Occipital lobe (tissue), 3 donors: ENCODE measurements at places on chromosomes 4 and X.

GRCh38 chrX:130631011-130631410, 229.2 kb downstream of the RBMX2 start:
- DNase-seq: no peak

DNA sequence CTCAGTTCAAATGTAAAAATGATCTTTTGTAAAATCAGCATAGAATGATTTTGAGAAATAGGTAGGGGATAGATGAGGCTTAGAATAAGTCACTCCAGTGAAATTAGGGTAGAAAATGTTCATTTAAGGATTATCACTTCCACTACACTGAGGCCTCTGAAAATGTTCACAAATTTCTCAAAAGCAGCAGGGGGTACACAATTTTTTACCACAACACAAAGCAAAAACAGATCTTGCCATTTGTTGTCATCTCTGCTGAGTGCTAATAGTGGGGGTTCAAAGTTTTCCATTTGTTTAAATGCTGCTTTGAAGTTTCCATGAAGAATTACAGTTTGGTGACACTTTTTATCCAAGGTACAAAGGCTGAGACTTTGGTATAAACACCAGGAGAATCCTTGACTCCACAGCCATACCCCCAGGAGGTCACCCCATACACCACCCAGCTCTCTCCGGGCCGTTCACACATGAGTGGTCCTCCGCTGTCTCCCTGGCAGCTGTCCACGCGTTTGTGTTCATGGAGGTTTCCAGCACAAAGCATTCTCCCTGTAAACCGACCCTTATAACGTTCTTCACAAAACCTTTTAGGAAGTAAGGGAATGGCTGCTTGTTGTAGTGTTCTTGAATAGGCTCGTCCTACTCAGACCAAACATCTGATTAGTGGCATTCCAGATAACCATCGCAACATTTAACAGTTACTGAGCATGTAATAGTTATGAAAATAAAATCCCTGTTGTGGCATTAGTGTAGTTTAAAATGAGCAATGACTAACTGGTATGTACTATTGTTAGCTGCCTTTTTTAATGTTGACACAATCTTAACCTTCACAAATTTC, 71.0 kb downstream of the PRSS12 start:
- no peak for DNase-seq

DNA sequence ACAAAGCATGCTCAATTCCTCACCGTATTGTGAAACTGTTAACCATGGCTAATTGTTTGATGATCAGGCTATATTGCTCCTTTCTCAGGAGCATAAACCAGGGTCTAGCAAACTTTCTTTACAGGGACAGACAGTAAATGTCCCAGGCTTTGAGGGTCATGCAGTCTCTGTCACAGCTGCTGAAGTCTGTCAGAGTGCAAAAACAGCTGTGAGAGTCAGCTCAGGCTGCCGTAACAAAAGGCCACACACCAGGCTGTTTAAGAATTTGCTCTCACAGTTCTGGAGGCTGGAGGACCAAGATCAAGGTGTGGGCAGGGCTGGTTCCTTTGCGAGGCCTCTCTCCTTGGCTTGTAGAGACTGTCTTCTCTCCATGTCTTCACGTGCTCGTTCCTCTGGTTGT, 75.6 kb downstream of the GPR143 start:
- no peak for DNase-seq

- DNase-seq: peak; percentile 26
Observed at GRCh38 chrX:74535408-74536151, 78.8 kb downstream of the RLIM start.

- no peak for DNase-seq
Observed at GRCh38 chrX:48278958-48279357, 23.8 kb downstream of the SSX1 start.

- no peak for DNase-seq
Observed at GRCh38 chr4:112031712-112032328, 113.4 kb upstream of the FAM241A start.

- peak; percentile 72 for DNase-seq
Observed at GRCh38 chrX:54357414-54358377, at the start of gene WNK3. WNK3 (minus strand) TSS chrX:54358046.

GRCh38 chr4:42673082-42673425, 16.1 kb upstream of the ATP8A1 start:
- DNase-seq: no peak

GRCh38 chr4:47519239-47519883, 34.3 kb downstream of the ATP10D start:
- no peak for DNase-seq

GRCh38 chr4:82652062-82652461, 90.3 kb upstream of the TMEM150C start:
- DNase-seq: no peak

GRCh38 chr4:8392591-8393190, 47.8 kb downstream of the ACOX3 start:
- no peak for DNase-seq

DNA sequence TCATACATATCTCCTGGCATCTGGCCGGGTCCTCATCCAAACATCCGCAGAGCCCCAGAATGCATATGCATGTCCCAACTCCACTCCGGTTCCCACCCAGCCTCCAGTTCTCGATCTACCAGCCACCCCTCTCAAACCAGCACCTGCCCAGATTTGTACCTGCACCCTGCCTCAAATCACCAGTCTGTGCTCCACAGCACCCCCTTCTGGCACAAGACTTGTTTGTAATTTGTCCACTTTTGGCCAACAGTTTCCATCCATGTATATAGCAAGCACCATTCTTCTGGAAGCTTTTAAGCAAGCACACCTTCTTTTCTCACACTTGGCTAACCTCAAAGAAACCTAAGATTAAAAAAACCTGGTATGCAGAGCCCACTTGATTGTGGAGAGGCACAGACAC, 644.1 kb downstream of the MID1IP1 start:
- DNase-seq: no peak

DNA sequence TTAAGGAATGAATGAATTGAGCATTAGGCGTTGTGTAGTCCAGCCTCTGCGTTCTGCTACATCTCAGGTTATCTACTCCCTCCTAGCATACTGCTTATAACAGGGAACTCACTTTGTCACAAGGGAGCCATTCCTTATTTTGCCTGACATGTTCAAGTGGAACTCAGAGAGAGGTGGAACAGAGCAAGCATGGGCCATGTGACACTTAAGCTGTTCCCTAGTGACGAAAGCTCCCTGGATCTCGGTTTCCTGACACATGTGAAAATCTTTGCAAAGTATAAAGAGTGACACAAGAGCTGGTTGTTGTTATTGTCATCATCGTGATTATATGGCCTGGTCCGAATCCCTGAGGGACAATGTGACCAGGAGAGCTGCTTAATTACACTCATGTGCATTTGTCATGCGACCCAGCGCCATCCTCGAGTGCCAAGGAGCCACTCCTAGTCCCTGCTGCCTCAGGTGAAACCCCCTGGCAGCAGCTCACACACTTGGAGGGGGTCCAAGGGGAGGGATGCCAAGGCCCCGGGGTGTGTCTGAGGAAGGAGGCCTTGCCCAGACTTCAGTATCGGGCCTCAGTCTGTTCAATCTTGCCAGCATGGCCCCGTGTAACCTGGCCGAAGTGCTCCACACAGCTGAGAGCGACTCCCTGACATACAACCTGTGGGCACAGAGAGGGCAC, 98.5 kb upstream of the MAP3K15 start:
- no peak for DNase-seq

DNA sequence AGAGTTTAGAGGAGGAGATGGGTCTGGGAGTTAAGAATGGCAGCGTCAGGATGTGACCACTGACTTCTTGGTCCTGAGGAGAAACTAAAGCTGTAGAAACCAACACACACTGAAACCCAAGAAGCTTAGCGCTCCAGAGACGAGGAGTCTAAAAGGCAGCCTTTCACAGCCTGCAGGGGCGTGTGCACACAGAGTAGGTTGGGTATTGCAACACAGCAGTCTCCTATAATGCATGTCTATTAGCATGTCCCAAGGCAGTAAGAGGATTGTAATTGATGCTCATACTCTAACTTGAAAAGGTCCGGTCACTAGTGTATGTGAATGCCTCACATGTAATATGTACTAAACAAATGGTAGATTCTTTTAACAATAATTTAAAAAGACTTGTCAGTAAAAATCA, 57.4 kb downstream of the PTTG2 start:
- DNase-seq: no peak

- DNase-seq: no peak
Observed at GRCh38 chrX:4547213-4547836, 833.9 kb upstream of the PRKX start.

DNA sequence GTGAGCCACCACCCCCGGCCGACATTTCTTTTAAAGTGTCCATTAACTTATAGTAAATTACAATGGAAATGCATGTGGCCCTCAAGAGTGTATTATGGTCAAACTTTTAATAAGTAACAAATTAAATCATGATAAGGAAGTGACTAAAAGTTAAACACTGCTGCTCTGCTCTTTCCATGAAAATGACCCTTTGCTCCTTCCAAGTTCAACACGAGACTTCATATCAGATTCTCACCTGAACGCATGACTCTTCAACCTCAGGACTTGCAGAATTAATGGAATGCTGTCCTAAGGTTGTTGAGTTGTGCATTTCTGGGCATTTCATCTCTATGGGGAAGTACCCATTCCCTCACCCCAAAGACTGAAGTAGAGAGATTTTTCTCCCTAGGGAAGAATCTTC, 27.1 kb downstream of the AWAT2 start:
- no peak for DNase-seq

GRCh38 chrX:71492231-71493065, 40.5 kb upstream of the OGT start:
- peak; percentile 0 for DNase-seq

DNA sequence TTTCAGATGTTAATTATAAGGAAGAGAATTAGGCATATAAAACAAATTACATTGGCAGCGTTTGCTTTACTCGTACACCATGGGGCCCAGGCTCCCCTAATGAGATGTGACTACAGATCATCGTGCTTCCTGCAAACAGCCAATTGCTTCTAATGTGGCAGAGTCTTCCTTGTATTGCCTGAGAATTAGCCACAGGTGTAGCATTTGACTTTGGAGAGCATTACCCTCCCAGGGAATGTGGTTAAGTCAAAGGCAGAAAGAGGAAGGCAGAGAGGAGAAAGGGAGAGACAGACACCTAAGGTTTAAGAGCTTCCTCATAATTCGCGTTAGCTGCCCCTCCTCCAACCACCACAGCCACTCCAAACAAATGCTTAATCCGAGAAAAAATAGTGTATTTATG, 97.0 kb downstream of the MID1IP1 start:
- DNase-seq: no peak

DNA sequence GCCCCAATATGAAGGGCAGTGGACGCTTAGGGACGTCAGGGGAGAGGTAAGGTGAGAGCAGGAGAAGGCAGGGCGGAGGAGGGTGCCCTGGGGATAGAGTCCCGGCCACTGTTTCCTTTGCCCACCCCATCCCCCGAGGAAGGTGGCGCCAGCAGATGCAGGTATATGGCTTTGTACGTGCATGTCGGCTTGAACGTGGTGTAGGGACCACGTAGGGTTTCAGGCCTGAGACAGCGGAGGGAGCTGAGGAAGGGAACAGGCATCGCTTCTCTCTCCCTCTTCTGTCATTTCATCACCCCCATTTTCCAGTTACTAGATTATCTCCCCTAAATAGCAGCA, 97.9 kb downstream of the PHKA2 start:
- no peak for DNase-seq

- DNase-seq: no peak
Observed at GRCh38 chrX:7143076-7143475, 4.4 kb upstream of the STS start.

DNA sequence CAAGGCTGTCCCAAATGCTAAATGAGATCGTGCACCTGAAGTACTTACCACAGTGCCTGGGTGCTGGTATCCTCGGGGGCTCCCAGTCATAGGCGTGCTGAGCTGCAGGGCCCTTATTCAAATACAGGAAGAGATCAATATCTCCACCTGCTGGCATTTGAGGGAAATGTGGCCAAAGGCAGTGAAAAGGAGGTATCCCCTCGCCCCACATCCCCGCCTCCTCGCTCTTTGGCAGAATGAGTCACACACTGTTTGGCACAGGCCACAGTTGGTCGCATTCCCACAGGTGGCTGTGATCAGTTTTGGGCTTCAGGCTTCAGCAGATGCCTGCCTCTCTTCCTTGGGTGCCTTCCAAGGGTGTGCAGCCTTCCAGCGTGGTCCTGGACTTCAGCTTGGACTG, 28.4 kb downstream of the ZNF185 start:
- peak; percentile 17 for DNase-seq

DNA sequence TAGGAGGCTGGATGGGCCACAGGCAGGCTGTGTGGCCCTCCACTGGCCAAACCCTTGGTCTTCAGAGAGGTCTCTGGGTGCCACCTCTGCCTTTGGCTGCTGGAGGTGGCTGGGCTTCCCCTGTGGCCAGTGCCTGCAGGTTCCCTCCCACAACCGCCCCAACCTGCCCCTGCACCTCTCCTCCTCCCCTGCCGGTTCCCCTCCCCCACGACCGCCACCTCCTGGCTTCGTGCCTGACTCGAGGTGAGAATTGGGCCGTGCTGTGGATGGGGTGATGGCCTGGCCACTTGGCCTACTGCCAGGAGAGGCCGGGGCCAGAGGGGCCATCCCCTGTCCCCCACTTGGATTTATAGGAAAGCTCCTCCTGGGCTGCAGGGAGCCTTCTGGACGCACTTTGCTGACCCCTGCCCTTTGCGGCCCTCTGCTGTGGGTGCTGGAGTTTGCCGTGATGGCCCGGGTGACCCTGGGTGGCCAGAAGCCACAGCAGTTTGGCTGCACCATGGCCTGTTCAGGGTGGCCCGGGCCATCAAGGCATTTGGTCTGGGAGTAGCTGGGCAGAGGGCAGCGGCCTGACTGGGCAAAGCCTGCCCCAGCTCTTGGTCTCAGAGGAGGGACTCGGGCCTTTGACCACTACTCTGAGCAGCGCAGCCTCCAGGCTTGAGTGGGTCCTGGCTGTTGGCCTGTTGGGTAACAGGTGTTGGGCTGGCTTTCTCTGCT, 3.8 kb downstream of the NAT8L start:
- DNase-seq: no peak

DNA sequence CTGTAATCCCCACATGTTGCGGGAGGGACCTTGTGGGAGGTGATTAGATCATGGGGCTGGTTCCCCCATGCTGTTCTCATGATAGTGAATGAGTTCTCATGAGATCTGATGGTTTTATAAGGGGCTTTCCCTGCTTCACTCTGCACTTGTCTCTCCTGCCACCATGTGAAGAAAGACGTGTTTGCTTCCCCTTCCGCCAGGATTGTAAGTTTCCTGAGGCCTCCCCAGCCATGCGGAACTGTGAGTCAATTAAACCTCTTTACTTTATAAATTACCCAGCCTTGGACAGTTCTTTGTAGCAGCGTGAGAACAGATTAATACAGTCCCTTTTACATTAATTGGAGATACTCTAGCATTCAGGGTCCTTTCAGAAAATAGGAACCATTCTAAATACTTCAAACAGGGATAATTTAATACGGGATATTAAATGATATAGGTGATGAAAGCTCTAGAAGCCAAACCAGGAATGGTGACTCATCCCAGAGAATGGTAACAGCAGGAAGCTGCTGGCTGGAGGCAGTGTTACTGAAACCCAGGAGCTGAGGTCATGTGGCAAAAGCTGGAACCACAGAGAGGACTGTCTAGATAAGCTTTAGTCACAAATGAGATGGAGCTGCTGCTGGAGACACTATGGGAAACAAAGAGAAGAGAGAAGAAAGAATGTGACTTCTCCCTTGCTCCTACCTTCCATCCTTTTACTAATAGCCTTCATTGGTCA, 57.3 kb downstream of the GSTCD start:
- DNase-seq: no peak
